Stimulated activated naive CD8-positive, alpha-beta T cell treated with anti-CD3 and anti-CD28 coated beads, Interleukin-15, Interleukin-2, amounts not matched to agents 100 U/mL and 50 U/mL, for 24 hours (primary cell): ENCODE measurements at places on chromosomes 6 and 20.

DNA sequence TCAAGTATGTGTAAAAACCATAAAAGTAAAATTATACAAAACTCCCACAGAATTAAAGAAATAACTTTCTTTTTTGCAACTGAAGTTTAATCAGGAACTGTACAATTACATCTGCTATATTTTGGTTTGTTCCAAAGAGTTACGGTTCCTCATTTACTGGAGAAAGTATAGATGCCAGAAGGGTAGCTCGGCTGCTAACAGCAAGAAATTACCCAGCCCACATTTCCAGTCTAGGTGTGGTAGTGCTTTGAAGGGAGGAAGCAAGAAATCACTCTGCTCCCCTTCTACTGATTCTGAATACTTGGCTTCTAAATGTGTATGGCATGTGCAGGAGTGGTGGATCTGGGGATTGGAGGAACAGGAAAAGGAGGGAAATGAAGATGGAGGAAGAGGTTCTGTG is 441.3 kb downstream of the CDC5L start:
- no peak for DNase-seq

GRCh38 chr6:31438222-31438621 is 34.8 kb downstream of the MICA start:
- no peak for DNase-seq

GRCh38 chr6:89360415-89360999 is 8.0 kb upstream of the UBE2J1 start:
- DNase-seq = no peak

DNA sequence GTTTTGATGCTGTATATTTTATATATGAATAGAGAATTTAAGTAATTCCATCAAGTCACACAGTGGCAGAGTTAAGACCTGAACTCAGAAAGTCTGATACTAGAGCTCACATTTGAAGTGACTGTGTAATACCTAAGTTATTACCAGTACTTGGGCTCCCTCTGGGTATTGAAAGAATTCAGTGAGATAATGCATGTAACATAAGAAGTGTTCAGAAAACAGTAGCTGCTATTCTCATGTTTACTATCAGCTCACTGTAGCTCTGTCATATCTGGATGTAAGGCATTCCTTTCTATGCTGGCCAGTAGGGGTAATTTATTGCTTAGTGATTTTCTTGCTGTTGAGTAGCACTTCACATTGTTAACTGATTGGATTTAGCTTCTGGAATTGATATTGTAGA is 44.6 kb downstream of the NKX2-4 start:
- no peak for DNase-seq

- DNase-seq = no peak
These were observed 374.5 kb downstream of the TAF4 start for GRCh38 chr20:61690993-61691838.

DNA sequence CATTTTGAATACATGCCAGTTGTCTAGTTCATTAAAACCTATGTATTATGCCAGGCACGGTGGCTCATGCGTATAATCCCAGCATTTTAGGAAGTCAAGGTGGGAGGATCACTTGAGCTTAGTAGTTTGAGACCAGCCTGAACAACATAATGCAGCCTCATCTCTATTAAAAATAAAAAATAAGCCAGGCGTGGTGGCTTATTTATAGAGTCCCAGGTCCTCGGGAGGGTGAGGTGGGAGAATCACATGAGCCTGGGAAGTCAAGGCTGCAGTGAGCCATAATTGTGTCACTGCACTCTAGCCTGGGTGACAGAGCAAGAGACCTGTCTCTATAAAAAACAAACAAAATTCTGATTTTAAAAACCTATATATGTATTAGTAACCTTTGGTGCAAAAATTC is 27.5 kb downstream of the ORC3 start:
- DNase-seq = no peak

DNA sequence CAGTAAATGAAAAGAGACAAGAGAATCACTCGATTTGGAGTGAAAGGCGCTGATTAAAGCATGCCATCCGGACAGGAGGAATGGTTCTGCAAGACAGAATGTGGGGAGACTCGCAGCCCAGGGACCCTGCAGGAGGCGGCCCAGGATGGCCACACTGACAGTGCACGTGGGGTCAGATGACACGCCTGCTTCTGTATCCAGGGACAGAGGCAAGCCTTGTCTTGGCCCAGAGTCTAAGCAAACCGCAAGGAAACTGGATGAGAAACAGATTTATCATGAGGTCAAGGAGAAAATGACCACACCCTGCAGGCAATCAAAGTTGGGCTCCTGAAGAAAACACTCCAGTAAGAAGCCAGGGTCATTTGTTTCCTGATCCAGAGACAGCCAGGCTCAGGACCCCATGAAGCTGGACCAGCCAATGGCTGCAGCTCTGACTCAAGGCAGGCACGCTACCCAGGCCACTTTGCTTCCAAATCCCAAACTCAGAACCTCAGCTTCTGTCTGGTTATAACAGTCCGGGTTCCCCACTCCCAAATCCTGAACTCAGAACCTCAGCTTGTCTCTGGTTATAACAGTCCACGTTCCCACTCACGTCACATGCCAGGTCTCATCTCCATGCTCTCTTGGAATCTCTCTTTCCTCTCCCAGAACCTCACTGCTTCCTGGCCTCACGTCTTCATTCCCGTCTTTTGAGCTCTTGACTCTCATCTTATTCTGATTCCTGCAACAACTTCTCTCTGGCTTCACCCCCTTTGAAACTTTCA is 144.9 kb upstream of the THBS2 start:
- no peak for DNase-seq

DNA sequence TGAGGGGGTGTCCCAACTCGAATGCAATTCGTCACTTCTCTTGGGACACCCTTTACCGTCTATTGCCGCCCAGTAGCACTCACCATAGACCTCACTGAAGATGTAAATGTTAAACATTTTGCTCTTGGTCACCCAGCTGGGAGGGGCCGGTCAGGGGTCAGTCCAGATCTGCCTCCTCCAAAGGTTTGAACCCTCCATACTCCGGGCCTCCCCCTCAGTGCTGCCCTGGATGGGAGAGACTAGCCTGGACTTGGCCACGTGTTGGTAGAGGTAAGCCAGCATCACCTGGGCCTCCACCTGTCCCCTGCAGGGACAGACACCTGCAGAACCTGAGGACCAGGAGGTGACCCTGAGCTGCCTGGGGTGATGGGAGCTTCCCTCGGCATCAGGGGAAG is 5.0 kb upstream of the MYT1 start:
- no peak for DNase-seq

- no peak for DNase-seq
These were observed 52.5 kb upstream of the E2F3 start for GRCh38 chr6:20349225-20349624.

GRCh38 chr6:72855471-72855870 is 233.6 kb downstream of the KCNQ5 start:
- no peak for DNase-seq

DNA sequence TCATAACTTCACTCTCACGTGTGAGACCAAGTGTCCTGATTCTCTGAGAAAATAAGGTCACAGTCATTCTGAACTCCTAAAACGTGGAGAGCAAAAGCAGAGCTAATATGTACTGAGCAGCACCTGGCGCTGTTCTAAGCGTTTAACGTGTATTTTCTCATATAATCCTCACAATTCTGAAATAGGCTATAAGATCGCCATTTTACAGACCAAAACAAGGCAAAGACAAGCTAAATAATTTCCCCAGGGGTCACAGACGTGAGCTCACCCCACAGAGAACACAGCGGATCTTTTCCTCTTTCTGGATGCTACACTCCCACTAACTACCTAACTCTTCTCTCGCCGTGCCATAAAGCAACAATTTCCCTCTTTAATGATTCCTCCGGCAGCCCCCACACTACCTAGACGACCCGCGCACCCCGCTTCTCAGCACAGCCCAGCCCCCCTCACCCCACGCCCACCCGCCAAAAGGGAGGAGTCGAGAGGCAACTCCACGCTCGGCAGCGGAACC is 636 bp downstream of the SUPT3H start:
- DNase-seq = no peak

DNA sequence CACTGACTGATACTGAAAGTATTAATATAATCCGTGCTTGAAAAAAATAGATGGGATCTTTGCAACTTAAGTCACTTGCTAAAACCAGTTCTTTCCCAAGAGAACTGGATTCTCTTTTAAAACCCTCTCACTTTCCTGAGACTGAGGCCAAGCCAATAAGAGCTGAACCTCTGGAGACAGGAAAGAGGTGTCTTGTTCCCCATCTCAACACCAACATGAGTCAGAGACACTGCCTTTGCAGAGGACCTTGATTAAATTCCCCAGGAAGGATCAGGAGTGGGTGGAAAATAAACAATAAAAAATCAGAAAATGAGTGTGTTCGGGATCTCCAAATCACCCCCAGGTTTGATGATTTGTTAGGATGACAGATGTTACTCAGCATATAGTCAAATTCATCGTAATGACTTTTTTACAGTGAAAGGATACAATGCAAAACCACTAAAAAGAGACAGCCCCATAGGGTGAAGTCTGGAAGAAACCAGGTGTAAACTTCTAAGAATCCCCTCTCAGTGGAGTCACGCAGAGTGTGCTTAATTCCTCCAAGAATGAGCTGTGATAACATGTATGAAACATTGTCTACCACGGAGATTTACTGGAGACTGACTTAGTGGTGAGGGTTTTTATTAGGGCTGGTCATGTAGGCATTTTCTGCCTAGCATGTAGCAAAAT is 122.8 kb upstream of the BEND3 start:
- no peak for DNase-seq

DNA sequence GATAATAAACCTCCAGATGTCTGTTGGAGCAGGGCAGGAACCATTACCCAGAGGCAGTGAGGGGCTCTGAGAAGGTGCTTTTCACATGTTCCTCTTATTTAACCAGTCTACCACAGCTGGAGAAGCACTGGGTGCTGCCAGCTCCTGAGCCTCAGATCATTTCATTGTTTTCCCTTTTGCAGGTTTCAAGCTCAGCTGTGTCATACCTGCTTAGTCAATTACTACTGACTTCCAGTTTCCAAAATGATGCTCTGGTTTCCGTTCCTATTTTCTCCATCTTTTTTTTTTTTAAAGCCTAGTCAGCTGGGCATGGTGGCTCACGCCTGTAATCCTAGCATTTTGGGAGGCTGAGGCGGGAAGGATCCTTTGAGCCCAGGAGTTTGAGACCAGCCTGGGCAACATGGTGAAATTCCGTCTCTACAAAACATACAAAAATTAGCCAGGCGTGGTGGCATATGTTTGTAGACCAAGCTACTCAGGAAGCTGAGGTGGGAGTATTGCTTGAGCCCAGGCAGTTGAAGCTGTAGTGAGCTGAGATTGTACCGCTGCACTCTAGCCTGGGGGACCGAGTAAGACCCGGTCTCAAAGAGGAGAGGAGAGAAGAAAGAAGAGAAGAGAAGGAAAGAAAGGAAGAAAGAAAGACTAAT is 6.7 kb downstream of the FLOT1 start:
- DNase-seq = no peak

GRCh38 chr6:155340464-155341129 is 26.3 kb upstream of the TFB1M start:
- DNase-seq = no peak

DNA sequence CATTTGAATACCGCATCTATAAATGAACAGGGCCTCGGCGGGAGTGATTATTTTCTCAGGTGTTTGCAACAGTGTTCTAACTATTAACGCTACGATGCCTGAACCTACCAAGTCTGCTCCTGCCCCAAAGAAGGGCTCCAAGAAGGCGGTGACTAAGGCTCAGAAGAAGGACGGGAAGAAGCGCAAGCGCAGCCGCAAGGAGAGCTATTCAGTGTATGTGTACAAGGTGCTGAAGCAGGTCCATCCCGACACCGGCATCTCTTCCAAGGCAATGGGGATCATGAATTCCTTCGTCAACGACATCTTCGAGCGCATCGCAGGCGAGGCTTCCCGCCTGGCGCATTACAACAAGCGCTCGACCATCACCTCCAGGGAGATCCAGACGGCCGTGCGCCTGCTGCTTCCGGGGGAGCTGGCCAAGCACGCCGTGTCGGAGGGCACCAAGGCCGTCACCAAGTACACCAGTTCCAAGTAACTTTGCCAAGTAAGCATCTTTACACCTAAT is 70.9 kb downstream of the HFE start:
- peak; percentile 79 for DNase-seq

GRCh38 chr6:148524471-148524882 is 181.8 kb downstream of the SASH1 start:
- DNase-seq = no peak

GRCh38 chr20:36936341-36936740 is 15.2 kb downstream of the SAMHD1 start:
- DNase-seq = no peak

DNA sequence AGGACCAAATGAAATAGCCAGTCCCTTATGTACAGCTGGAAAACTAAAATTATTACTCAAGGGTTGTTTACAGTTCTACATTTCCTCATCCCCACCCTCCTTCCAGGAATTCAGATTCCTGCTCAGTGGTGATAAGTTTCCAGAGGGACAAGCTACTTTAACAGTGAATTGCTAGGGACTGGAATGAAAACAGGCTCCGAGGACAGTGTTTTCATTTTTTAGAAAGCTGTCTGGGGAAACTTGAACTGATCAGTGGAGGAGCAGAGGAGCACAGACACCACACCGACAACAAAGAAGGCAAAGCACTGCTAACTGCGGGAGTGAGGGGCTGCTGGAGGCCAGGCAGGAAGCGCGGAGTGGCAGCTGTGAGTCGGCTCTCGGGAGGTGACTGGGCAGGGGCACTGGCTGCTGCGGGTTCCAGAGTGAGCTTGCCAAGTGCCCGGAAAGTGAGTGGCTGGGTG is 322.2 kb downstream of the ESR1 start:
- DNase-seq = no peak

- no peak for DNase-seq
These were observed 63.6 kb downstream of the F13A1 start for GRCh38 chr6:6256886-6257285.

DNA sequence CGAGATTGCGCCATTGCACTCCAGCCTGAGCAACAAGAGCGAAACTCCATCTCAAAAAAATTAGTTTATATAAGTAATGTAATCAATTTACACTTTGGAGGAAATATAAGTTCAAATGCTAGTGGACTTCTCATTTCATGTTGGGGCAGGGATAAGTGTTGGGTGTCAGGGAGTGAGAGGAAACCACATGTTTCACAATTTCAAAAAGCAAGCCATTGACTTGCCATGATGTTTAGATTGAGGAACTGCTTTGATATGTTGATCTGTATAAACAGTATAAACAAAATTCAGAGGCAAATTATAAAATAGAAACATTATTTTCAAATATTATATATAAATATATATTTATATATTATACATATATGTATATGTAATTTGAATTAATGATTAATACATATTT is 42.7 kb downstream of the FILIP1 start:
- DNase-seq = no peak

GRCh38 chr6:137766596-137767370 is 100.3 kb upstream of the TNFAIP3 start:
- no peak for DNase-seq

- peak; percentile 71 for DNase-seq
These were observed 111.4 kb downstream of the FYN start for GRCh38 chr6:111761783-111762312.

- no peak for DNase-seq
These were observed 15.1 kb upstream of the MBOAT1 start for GRCh38 chr6:20227350-20227749.

- DNase-seq = no peak
These were observed 72.3 kb upstream of the IFNGR1 start for GRCh38 chr6:137291441-137291840.
